NAMALWA (cell line): ENCODE measurements at places on chromosomes 5 and 9.
A peak's percentile ranks its signal among the peaks of the same experiment; 100 is the strongest.

- DNase-seq: no peak
Observed at GRCh38 chr5:93596676-93597490, 13.9 kb downstream of the NR2F1 start.

DNA sequence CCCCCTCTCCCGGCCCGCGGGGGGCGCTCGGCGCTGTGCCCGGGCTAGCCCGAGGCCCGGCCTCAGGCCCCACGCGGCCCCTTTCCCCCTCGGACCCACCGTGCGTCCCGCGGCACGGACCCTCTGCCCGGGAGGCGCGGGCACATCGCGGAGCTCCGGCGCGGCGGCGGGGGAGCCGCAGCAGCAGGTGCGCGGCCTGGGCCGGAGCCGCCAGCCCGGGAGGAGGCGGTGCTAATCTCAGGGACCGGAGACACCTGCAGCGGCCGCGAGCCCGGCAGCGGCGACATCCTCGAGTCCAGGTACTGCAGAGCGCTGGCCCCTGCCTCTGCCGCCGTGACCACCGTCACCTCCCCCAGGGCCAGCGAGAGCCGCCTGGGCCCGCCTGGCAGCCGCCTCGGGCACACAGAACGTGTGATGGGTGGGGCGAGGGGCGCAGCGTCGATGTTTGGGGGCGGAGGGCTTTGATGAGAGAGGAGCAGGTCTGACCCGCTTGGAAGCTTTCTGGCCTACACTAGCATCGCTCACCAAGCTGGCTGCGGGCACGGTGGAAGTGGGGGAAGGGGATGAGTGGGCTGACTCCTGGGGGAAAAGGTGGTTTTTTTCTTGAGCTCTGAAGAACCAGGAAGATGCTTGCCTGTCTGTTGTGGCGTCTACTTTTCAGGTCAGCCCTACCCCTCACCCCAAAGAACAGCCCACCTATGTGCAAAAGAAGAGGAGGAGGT is 524 bp downstream of the CYFIP2 start:
- peak; percentile 73 for DNase-seq

- DNase-seq: no peak
Observed at GRCh38 chr9:7094052-7094451, 336.3 kb downstream of the KDM4C start.

DNA sequence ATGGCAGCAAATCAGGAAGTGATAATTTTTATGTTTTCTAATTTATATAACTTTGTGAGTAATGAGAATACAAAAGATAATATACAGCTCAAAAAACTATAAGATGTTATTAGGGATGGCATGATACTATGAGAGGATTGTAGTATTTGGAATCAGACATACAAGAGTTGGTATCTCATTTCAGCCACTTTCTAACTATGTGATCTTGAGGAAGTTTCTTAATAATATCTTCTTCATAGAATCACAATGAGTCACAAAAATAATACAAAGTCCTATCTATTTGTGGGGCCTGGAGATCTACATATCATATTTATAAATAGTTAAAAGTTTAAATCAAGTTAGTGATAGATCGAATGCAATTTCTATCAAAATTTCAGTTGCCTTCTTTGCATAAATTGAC is 23.7 kb upstream of the TMED7 start:
- DNase-seq: no peak

DNA sequence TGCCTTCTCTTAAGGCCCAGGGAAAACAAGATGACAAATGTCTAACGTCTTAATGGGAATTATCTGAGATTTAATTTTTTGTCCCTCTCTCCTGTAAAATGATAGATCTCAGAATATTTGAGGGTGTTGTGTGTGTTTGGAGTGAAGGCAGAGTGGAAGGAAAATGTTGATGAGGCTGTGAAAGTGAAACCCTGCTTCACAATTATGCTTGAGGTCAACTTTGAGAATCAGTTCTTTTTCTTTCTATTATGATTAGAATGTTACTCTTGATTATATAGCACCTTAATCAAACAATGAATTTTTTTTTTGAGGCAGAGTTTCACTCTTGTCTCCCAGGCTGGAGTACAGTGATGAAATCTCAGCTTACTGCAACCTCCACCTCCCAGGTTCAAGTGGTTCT is 5.5 kb upstream of the LOX start:
- no peak for DNase-seq

- no peak for DNase-seq
Observed at GRCh38 chr5:162514116-162514515, 446.5 kb downstream of the GABRG2 start.

DNA sequence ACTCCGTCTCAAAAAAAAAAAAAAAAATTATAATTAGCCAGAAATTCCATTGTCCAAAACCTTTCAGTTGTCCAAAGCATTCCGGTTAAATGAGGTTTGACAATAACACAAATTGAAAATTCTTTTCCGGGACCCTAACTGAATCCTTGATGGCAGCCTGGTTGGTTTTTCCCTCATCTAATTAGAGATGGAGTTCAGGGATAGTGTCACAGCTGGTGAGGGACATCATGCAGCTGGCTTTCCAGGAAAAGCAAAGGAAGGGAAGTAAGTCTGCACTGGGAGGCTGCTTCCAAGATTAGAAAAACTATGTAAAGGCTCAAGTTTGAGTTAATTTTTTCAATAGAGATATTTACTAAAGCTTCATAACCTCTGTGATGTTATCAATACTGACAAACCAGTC is 195.4 kb downstream of the ADAMTS12 start:
- no peak for DNase-seq

- DNase-seq: no peak
Observed at GRCh38 chr5:176620333-176620981, 9.9 kb downstream of the SNCB start.

- DNase-seq: peak; percentile 78
Observed at GRCh38 chr5:180605554-180606214, 14.4 kb upstream of the SCGB3A1 start.

GRCh38 chr9:71368157-71368556 is 246.7 kb upstream of the TRPM3 start:
- DNase-seq: no peak

- DNase-seq: peak; percentile 22
Observed at GRCh38 chr5:176429972-176430371, 13.6 kb upstream of the CLTB start.

DNA sequence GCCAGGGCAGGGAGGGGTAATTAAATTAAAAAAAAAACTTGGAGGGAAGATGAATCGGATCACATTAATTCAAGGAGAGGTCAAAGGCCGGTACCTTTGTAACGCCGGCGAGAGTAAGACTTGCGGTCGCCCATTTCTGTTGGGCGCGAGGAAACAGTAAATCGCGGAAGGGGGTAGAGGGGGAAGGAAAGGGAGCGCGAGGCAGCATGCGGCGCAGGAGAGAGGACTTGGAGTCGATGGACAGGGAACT is 324 bp upstream of the RGMB start:
- no peak for DNase-seq

DNA sequence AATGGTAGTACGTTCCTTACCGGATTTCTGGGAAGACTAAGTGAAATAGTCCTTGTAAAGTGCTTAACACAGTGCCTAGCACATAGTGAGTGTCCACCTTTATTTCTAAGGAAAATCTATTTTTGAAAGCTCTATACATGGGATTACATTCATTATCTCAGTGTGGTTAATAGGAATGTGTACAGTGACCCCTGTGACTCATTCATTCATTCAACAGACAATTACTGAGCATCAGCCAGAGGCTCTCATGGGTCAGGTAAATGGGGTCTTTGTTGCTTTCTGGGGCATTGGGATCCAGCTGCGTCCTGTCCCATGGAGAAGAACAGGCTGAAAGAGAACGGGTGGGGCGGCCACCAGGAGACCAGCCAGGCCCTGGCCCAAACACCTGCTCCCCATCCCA is 226.2 kb upstream of the TBC1D2 start:
- no peak for DNase-seq

DNA sequence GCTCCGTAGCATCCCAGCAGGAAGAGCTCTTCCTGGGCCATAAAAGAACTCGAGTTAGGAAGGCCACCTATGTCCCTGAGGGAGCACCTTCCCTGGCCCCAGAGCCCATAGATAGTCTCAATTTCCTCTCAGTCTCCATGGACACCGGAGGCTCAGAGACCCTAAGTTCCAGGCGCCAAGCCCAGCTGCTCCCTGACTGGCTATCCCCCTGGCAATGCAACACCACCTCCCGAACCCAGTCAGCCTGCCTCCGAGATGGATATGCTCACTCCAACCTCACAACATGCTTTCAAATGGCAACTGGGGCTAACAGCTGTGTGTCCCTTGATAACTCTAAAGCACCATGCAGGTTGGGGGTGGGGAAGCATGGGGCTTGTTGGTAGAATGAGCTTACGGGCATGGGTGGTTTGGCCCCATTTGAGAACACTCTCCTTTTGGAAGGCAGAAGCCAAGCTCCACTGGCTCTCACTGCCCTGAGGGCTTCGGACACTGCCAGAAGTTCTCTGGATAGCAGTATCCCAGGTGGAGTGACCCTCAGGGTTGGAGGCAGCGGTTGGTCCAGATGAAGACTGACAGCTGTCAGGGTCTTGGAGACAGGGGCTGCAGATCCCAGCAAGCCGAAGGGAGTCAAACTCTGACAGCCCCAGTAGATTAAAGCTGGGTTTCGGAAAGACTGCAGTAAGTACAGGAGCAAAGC is 165.3 kb downstream of the PAX5 start:
- DNase-seq: no peak

DNA sequence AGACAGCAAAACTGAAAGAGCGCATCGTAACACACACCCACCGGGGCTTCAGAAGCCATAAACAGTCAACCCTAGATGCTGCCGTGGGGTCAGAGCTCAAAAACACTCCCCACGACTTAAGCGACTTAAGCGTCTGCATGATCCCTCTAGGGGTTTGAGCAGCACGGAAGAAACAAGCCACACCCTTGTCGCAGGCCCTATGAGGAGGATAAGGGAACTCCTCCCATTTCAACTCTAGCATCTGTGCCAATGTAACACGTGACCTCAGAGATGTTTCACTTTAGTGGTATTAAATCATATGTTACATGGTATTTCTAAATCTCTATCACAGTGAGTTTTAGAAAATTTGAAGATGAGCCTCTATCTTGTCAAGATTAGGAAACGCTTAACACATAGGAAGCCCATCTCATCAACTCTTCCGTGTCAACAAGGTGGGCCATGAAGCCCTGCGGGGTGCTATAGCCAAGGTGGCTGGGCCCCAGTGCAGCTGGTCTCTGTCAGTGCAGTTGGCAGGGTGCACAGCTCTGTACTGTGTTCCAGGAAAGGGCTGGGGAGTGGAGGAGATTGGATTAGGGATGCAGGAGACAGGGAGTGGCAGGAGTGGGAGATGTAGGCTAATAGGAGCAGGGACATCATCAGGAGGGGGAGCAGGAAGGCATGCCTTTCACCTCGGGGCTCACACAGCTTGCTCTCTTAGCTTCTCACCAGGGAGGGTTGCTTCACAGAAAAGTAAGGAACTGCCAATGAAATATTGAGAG is 33.1 kb downstream of the ZCCHC9 start:
- DNase-seq: no peak

DNA sequence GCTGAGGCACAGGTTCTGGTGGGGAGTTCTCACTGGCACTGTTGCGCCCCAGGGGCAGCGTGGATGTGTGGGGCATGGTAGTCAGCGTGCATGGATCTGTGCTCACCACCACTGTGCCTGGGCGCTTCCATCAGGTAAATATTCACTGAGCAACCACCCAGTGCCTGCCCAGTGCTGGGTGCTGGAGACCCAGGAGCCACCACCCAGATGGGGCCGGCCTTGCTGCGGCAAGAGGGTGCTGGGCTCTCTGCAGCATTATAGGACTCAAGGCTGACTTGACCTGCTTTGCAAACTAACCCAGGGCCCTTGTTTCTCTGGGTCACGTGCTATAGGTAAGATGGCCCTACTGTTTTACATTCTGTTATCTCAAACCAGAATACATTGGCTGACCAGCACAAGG is 60.5 kb downstream of the DAP start:
- no peak for DNase-seq

GRCh38 chr5:80600943-80601693 is 31.0 kb upstream of the ANKRD34B start:
- DNase-seq: no peak

- DNase-seq: no peak
Observed at GRCh38 chr9:22529426-22530199, 83.0 kb downstream of the DMRTA1 start.

GRCh38 chr9:132827366-132827765 is 50.7 kb downstream of the AK8 start:
- no peak for DNase-seq

- DNase-seq: no peak
Observed at GRCh38 chr5:18329328-18329727, 695.1 kb downstream of the TAF11L14 start.

GRCh38 chr5:11302663-11303062 is 541.6 kb upstream of the DAP start:
- no peak for DNase-seq

GRCh38 chr5:150469718-150470469 is 20.4 kb upstream of the RPS14 start:
- no peak for DNase-seq

GRCh38 chr5:78667461-78668103 is 19.0 kb upstream of the LHFPL2 start:
- no peak for DNase-seq

GRCh38 chr5:2007496-2007877 is 124.8 kb upstream of the IRX4 start:
- no peak for DNase-seq

- no peak for DNase-seq
Observed at GRCh38 chr9:83919111-83919510, 2.1 kb downstream of the KIF27 start.

- DNase-seq: no peak
Observed at GRCh38 chr9:96040591-96041461, 165.3 kb downstream of the ERCC6L2 start.

- DNase-seq: no peak
Observed at GRCh38 chr9:113608082-113608685, 144.7 kb downstream of the RGS3 start.

DNA sequence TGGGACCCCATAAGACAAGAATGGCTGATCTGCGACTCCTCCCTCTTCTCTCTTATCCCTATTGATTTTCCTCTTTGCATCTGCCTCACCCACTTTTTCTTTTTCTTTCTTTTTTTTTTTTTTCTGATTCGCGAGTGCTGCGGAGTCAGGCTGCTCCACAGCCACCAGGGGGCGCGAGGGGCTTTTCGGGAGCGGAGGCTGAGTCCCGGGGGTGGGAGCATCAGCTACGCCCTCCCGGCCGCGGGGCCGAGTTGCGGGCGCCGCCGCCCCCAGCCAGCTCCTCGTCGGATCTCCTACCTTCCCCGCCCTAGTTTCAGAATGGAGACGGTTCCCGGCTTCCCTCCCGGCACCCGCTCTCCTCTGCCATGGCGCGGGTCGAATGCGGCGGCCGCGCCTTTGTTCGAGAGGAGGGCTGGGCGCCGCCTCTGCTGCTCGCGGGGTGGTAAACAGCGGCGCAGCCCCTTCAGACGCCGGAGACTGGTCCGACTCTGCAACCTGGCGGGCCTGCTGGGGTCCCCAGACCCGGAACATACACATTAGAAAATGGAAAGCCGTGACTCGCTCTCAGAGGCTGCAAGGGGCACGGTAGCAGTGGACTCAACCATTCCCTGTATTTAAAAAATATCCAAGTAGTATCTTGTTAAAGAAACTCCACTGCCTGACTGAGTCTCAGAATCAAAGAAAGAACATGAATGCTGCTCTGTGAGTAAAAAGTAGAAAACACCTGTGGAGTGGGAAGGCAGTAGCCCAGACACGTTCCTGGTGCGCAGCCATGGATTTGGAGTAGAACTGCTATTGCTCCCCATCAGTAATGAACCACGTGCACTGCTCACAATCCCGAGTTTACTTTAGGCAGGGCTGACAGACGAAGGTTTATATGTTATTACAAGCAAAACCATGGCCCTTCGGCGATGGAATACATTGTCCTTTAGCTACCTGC is 55.7 kb downstream of the DPYSL3 start:
- DNase-seq: peak; percentile 44
